ENCODE measurements at places on chromosomes 12 and 14.

- no peak for DNase-seq
These were observed 20.3 kb downstream of the FANCM start for GRCh38 chr14:45156067-45156466.

- no peak for DNase-seq
These were observed 48.7 kb upstream of the BCL11B start for GRCh38 chr14:99320621-99321235.

DNA sequence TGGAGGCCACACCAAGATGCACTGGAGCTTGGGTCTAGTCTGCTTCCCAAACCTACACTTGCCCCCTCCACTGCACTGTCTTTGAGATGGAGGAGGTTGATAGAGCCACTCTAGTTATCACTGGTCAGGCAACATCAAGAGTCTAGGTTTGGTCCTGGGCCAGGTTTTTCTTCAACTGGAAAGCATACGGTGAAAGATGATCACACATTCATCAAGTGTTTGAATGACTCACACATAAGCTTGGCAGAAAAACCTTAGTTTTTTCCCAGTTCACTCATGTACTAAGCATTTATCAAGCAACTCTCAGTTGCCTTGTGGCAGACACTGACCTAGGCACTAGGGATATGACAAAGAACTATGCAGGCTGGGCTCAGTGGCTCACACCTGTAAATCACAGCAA, 84.5 kb downstream of the PLEKHG3 start:
- DNase-seq: no peak

GRCh38 chr12:70176290-70176689, 66.9 kb upstream of the CNOT2 start:
- DNase-seq: no peak

- DNase-seq: no peak
These were observed 65.4 kb downstream of the PLEKHA5 start for GRCh38 chr12:19194963-19195362.

DNA sequence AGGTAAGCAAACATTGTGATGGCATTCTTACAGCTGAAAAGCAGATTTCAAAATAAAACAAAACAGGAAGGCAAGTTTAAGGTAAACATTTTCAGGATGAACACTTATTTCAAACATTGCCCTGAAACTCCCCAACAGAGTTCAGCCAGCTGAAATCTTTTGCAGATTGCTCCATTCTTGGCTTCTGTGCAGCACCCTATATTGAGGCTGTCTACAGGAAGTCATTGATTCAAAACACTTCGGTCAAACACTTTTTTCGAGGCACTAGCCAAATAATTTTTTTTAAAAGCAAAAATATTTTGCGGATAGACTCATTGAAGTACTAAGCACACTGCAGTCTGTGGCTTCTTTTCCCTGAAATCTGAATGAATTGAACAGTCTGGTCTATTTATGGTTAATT, 318.1 kb upstream of the PDE3A start:
- DNase-seq: no peak

DNA sequence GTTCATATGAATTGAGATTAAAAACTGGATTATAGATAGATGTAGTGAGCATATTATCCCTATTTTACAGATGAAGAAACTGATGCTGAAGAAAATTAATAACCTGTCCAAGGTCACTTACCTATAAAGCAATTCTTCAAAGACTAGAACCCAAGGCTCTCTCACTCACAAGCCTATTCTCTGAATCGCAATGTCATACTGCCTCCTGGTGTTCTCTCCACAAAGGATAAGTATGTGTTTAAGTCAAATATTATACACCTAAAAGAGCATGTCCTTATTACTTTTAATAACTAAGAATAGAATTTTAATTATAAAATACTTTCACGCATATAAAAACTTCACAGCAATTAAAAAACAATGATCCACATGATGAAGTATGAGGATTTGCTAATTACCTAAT, 721.3 kb upstream of the USP15 start:
- DNase-seq: no peak
